ENCODE measurements at places on chromosomes 1 and 21.

- DNase-seq = no peak
Observed at GRCh38 chr1:66954208-66954607, 29.4 kb downstream of the MIER1 start.

- DNase-seq = no peak
Observed at GRCh38 chr1:153509036-153509435, 26.8 kb downstream of the S100A6 start.

DNA sequence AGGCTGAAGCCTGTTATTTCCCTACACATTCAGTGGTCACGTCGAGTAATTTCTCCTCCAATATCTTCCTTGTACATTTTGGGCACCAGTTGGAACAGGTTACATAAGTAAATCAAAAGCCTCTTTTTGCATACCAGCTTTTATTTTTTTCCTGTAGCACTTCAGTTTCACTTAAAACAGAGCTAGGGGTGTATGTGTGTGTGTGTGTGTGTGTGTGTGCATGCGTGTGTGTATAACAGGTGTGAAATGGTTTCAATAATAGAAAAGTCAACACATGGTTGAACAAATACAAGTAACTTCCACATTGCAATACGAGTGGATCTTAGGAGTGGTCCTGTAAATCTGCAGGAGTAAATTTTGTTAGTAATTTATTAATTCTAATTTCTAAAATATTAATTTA, 3.0 kb upstream of the MAN1A2 start:
- DNase-seq = no peak

- no peak for DNase-seq
Observed at GRCh38 chr1:19414515-19415121, 70.7 kb downstream of the CAPZB start.

GRCh38 chr1:193841857-193842256, 655.4 kb upstream of the B3GALT2 start:
- no peak for DNase-seq

Measured in stimulated activated CD4-positive, alpha-beta T cell treated with anti-CD3 and anti-CD28 coated beads, Interleukin-2, amount 100 ng/mL, for 24 hours (primary cell).